ENCODE measurements at places on chromosomes 12 and 14.

DNA sequence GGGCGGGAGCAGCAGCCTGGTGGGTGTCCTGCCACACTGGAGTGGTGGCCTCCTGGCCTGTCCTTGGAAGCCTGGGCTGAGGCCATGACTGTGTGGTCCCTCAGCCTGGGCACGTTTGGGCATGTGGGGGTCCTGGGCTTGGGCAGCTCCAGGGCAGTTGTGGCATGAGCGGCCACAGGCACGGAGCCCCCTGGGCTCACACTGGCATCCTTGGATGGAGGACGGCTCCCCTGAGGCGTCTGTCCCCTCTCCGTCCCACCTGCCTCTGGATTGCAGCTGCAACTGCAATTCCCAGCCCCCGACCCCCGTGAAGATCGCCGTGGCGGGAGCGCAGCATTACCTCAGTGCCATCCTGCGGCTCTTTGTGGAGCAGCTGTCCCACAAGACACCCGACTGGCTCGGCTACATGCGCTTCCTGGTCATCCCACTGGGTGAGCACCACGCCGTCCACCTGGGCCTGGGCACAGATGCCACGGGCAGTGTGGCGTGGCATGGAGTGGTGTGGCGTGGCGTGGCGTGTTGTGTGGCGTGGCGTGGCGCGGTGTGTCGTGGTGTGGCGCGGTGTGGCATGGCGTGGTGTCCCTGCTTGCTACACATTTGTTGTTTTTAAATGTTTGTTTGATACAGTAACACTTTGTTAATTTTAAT is 15.1 kb upstream of the TEX22 start:
- no peak for DNase-seq

GRCh38 chr14:75059642-75060041 is 4.2 kb downstream of the ACYP1 start:
- DNase-seq, result no peak

GRCh38 chr12:40575987-40576386 is 116.3 kb upstream of the CNTN1 start:
- no peak for DNase-seq

GRCh38 chr14:61077437-61077836 is 96.4 kb downstream of the SLC38A6 start:
- no peak for DNase-seq

- DNase-seq, result no peak
Measured at GRCh38 chr12:115386946-115387345, 703.0 kb upstream of the TBX3 start.

DNA sequence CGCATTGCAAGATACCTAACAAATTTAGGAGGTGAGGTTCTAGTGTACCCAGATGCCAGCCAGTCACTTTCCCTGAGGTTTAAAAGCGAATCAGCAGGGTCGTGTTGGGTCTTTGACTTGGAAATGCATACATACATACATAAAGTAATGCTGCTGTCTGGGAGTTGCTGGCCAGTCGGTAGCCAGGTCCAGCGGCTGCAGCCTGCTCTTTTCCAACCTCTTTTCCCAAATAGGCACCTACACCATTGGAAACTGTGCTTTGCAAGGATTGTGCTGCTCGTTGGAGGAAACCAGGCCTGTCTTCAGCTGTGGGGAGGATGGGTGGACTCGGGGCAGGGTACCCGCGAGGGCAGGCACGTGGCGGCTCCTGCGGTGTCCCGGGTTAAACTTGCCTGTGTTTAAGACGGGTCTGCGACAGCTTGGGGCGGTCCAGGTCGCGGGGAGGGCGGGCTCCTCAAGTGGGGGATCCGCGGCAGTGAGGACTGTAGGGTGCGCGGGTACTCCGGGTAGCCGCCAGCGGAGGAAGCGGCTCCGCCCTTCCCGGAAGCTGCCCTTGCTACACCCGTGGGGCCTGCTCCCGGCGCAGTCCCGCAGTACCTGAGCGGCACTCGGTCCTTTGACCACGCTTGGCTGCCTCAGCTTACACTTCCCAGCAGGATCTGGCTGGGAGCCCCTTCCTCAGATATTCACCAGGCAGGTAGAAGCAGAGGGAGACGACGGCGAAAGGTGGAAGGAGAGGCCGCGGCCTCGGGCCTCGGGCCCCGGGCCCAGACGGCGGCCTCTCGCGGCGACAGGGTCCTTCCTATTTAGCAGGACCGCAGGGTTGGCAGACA is 2.7 kb downstream of the TTC6 start:
- peak; percentile 92 for DNase-seq

DNA sequence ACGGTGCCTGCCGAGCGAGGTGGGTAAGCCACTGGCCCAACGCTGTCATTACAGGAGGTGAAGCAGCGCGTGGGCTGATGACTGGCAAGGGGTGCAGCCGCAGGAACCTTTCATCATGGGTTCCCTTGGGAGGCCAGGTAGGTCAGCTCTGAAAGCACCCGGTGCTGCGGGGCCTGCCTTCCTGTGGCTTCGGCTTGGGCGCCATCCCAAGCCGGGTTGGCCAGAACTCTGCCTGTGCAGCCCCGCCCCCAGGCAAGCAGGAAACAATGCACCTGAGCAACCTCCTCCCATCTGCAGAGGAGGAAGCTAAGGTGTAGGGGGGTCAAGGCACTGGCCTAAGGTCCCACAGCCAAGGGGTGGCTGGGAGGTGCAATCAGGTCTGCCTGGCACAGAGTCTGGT is 20.0 kb upstream of the HHIPL1 start:
- DNase-seq, result no peak

- DNase-seq, result no peak
Measured at GRCh38 chr12:116241157-116241759, 36.2 kb downstream of the MED13L start.

DNA sequence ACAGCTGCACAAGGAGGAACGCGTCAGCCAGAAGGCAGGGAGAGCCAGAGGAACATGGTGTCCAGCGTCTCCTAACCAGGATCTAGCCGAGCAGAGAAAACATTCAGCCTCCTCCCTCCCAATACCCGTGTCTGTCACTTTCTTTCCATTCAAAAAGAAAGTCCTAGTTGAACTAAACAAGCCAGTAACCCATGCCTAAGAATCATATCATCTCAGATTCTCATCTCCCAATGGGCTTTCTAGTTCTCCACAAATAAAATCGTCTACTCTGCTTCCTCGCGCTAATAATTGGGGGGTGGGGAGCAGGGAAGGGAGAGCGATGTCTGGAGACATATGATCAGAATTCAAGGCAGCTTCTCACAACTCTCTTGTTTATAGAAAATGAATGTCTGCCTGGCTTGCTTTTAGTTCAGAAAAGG is 7.4 kb downstream of the NKX2-1 start:
- no peak for DNase-seq

DNA sequence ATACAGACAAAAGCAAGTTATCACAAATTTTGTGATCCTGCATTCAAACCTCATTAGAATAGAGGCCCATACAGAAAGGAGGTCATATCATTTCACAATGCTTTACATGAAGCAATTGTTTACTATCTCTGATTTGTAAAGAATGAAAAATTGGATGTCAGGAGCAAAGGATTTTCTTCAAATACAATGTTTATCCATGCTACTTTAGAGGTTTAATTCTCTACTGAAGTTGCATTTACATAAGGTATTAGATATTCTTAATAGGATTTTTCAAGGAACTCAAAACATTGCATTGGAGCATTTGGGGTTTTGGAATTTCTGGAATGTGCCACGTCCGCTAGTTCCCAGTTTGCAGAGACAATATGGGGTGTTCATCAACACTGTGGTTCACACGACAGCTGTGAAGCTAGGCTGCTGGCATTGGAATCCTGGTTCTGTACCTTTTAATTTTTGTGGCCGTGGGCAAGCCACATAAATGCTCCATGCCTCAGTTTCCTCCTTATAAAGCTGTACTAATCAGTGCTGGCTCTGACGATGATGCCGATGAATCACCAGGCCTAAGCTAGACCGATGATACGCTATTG is 174.8 kb downstream of the APAF1 start:
- no peak for DNase-seq

GRCh38 chr12:59149995-59150642 is 229.8 kb upstream of the LRIG3 start:
- DNase-seq, result peak; percentile 81

GRCh38 chr12:77204083-77204482 is 138.7 kb upstream of the E2F7 start:
- no peak for DNase-seq

GRCh38 chr12:123282111-123282510 is 10.5 kb upstream of the CDK2AP1 start:
- no peak for DNase-seq

DNA sequence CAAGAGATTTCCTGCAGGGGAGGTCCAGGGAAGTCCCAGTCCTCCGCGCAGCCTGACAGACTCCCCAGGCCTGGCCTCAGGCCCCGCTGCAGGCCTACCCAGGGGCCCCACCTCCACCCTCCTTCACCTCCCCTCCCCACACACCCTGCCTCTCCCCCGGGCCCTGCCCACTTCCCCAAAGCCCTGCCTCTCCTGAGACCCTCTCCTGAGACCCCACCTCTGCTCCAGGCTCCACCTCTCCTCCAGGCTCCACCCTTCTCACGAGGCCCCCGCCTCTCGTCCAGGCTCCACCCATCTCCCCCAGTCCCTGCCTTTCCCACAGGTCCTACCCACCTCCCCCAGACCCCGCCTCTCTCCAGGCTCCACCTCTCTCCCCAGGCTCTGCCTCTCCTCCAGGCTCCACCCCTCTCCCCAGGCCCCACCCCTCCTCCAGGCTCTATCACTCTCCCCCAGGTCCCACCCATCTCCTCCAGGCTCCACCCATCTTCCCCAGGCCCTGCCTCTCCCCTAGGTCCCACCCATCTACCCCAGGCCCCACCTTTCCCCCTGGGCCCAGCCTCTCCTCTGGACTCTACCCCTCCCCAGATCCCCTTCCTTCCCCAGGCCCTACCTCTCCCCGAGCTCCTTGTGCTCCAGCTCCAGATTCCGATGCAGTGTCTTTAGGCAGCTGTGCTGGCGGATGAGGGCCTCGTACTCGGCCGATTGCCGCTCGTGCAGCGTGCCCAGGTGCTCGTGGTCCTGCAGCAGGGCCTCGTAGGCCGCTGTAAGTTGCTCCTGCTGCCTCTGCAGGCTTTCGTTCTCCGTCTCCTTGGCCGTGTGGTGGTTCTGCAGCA is 58.8 kb upstream of the GPR68 start:
- peak; percentile 26 for DNase-seq

DNA sequence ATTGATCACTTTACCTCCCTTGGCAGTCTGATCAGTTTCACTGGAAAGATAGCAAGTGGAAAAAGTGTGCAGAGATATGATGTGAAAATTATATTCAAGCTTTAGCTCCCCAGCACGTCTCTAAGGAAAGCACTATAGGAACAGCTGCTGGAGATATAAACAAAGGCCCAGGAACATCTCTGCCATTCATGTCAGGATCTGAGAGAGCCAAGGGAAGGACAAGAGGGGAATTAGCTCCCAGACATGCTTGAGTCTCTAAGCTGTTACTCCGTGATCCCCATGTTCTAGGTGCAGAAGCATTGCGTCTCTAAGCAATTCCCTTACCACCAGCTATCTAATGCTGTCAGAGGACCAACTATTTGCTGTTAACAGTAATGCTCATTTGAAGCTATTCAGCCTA is 700.2 kb downstream of the DIO2 start:
- DNase-seq, result no peak
